Glomerular endothelial cell (primary cell): ENCODE measurements at places on chromosomes 6 and 20. TPM values are rescaled to one million over a fixed set of nuclear protein-coding genes. Genes with fewer than 3 reads are reported as not detected.

BPIFB2 gene
- total RNA-seq: not detected in 2 replicates

BPI gene
- not detected in 2 replicates for total RNA-seq

- no peak for DNase-seq
Observed at GRCh38 chr6:89022798-89023197, 57.8 kb upstream of the PNRC1 start.

GRCh38 chr20:10784554-10785183 is 110.9 kb upstream of the JAG1 start:
- no peak for DNase-seq

- no peak for DNase-seq
Observed at GRCh38 chr6:2916158-2916925, 13.2 kb upstream of the SERPINB9 start.

GRCh38 chr6:113570641-113571040 is 286.5 kb upstream of the MARCKS start:
- no peak for DNase-seq

GRCh38 chr20:24781418-24781980 is 167.6 kb upstream of the CST7 start:
- DNase-seq: no peak
